Sciatic nerve (tissue), 2 donors: ENCODE measurements at places on chromosomes 5 and 9.

DNA sequence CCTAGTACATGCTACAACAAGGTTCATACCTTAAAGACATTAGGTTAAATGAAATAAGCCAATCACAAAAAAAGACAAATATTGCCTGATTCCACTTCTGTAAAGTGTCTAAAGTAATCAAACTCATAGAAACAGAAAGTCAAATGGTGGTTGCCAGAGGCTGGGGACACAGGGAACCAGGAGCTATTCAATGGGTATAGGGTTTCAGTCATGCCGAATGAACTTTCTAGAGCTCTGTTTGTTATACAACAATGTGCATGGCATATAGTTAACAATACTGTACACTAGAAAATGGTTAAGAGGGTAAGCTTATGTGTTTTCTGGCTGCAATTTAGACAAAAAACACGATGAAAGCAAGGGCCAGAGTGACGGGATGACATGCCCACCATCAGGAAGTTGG is 70.8 kb upstream of the EGFLAM start:
- no peak for DNase-seq

DNA sequence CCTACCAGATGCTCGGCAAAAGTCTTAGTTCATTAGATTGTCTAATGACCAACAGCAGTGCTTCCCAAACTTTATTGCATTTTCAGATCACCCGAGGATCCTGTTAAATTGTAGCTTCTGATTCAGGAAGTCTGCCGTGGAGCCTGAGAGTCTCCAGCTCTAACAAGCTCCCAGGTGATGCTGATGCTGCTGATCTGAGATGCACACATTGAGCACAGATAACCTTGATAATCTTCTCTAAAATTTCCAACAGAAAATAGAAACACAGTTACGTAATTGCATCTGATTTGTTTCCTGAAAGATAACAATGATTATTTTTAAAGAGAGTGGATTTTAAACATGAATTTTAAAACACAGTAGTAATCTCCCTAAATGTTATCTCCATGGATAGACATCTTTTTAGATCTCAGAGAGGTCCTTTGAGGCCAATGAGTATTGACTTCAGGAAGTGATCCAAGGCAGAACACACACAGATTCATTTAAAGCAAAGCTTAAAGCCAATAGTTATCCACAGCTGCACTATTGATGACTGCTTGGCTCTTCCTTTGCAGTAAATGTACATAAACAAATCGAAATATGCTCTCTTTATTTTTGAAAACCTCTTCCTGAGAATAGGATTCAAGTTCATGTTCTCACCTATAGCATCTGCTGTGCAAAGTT is 122.8 kb upstream of the TNPO1 start:
- no peak for DNase-seq

GRCh38 chr5:128913551-128913950 is 51.7 kb upstream of the SLC27A6 start:
- no peak for DNase-seq

DNA sequence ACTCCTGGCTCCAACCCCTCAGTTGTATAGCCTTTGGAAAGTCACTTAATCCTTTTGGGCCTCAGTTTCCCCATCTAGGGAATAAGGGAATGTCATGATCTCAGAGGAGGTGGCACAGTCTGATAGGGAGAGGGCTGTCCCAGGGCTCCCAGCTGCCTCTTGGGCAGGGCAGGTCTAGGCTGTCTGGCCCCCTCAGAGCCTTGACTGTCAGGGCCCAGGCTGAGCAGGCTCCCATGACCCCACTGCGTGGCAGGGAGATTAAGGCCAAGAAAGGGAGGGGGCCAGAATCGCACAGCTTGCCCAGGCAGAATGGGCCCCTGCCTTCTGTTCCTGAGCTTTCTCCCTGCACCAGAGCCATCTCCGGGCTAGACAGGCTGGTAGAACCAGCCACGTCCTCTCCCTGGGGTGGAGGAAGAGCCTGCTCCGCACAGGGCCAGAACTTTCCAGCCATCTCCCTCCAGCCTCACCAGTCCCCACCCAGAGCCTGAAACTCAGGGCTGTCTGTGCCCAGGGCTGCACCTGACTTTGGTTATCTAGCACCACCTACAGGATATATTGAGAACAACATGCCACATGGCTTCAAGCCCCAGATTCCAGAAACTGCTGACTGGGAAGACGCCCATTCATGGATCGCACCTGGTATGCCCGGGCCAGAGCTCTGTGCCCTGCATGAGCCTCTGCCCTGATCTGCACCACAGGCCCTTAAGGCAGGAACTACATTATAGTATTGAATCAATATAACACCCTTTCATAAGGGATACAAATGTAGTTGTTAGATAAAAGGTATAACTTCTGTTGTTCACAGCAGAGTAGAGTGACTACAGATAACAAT is 32.1 kb downstream of the NAIF1 start:
- DNase-seq = peak; percentile 79

DNA sequence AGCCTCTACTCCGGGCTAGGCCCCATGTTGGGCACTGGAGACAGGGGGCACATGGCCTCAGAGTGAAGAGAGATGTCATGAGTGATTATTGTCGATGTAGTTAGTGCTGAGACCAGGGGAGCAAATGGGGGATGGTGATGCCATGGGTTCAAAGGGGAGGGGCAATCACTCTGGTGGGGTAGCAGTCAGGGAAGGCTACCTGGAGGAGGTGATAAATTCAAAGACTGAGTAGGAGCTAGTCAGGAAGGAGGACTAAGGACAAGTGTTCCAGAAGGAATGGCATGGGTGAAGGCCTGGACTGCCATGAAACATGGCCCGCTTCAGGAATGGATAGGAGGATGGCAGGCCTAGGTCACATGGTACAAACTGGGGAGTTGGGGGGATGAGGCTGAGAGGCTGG is 41.6 kb downstream of the C9orf50 start:
- DNase-seq = no peak

DNA sequence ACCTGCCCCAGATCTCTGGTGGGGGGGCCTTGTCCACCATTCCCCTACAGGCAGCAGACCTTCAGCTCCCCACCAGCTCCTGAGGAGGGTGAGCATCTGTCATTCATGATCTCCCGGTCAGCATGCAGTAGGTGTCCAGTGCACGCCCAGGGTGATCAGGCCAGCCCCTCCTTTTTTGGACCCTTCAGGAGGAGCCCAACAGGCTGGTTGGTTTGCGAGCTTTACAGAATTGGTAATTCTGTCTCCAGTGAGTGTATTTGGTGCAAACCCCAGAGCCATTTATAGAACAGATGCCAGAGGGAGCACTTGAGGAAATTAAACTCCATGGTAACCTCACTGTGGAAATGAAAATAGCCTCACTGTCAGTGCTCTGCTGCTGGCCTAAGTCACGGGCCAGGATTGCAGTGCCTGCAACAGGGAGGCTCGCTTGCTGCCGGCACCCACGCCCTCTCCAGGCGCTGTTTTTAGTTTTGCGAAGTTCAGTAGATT is 23.4 kb downstream of the WNK2 start:
- DNase-seq = no peak
